Natural killer cell treated with Interleukin-12 subunit alpha and Interleukin-12 subunit beta and Interleukin-15 and Interleukin-18, amount 100 ng/mL, for 72 hours (primary cell): ENCODE measurements at places on chromosomes 7 and 10. TPM values are rescaled to one million over a fixed set of nuclear protein-coding genes. Genes with fewer than 3 reads are reported as not detected.

The TAS2R4 gene
- 0.69 TPM for total RNA-seq

The NODAL gene
- not detected for total RNA-seq

The CREB5 gene
- total RNA-seq: 0.62 TPM

The CYP2E1 gene
- total RNA-seq: 0.71 TPM

The RGS10 gene
- 26.1 TPM for total RNA-seq

The PIP gene
- total RNA-seq: not detected

The RABGEF1 gene
- 44.8 TPM for total RNA-seq

DNA sequence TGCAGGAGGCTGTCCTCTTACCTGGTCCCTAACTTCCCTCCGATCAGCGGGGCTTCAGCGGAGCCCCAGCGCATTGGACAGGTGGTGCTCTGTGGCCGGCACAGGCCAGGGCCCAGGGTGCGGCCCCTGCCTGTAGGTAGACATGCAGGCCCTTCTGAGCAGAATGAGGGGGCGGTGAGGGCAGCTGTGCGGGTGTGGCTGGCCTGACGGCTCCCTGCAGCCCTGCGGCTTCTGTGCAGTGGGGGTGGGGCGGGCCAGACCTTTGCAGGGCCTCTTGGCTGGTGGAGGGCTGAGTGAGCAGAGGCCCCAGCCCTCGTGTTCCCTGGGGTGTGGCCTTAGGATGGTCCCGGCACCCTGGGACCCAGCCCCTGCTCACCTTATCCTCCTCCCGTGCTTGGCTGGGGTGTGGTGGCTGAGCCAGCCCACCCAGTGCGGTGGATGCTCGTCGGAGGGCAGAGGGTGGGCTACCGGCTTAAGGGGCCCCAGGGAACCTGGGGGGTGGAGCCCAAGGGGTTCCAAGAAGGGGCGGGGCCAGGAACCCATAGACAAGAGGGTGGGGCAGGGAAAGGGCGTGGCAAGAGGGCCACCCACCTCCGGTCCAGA, 175.2 kb upstream of the TNRC18 start:
- DNase-seq: no peak

DNA sequence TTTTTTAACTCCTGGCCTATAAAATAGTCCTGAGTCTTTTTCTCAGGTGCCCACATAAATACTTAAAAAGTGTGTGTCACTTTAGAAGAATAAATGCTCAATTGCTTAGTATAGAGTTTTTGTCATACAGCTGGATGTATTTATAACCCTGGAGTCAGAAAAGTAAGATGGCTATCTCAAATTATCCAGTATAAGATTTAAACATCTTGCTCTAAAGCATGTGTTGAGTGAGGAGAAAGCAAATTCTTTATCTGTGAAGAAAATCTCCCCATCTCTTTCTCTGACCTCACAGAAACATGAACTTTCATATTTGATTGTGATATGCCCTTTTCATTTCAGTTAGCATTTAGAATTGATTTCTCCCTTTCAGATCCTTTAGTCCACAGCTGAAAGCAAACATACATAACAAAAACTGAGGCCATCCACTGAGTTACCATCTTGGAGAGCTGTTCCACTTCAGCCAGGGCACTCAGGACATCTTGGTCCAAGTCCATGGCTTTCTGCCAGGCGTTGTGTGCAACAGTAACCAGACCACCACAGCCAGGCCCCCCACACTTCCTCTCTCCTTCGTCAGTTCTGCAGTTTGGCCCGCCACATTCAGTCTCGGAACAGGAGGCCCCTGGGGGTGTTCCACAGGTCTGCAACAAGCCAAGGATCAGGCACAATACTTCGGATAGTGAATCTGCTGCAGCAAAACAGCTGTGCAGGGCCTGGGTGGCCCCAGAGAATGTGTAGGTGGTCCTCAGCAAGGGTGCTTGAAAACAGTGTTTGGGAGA, 40.9 kb downstream of the DLD start:
- no peak for DNase-seq

DNA sequence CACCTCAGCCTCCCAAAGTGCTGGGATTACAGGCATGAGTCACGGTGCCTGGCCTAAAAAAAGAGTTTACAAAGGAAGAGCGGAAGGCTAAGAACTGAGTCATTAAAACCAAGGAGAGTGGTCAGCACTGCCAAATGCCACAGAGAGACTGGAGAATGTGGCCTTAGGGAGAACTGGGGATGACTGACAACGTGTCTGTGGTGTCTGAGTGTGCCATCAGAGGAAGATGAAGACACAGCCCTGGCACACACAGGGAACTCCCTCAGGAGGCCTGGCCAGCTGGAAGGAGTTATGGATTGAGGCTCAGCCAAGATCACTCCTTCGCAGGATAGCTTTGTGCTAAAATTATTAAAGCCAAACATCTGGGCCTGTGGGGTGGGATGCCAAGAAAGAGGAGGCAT, 3.9 kb upstream of the INA start:
- no peak for DNase-seq

- no peak for DNase-seq
Measured at GRCh38 chr10:24415455-24416125, 206.7 kb downstream of the KIAA1217 start.

GRCh38 chr7:29895559-29895958, 89.3 kb downstream of the WIPF3 start:
- DNase-seq: no peak

DNA sequence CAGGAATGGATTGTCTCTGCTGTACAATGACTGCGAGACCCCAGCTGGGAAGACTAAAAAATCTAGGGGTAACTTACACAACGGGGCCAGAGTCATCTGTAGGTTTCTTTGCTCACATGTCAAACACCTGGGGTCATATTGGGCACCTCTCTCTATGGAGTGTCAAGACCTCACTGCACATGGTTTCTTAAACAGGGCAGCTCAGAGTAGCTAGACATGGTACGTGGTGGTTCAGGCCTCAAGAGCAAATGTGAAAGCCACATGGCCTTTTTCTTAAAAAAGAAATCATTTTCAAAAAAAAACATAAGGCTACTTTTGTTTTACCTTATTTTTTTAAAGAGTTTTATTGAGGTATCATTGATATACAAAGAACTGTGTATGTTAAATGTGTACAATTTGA, 162.2 kb upstream of the ITGB1 start:
- no peak for DNase-seq

DNA sequence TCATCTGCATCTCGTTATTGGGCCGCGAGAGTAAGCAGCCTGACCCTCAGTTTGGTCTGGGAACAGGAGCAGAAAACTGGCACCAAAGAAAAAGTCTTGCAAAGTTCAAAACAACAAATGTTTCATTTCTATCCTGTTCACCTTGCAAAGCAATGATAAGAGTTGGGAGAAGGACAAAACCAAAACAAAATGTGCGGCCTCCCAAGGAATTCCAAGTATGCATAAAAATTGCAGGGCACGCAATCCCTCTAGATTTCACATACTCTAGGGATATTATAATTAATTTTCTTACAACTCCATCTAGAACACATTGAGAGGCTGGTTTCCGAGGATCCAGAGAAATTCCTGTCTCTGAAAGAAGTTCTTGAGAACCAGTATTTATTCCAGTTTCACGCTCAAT, 20.1 kb downstream of the CHUK start:
- DNase-seq: no peak

- DNase-seq: no peak
Measured at GRCh38 chr10:31602541-31603234, 283.7 kb downstream of the ZEB1 start.

DNA sequence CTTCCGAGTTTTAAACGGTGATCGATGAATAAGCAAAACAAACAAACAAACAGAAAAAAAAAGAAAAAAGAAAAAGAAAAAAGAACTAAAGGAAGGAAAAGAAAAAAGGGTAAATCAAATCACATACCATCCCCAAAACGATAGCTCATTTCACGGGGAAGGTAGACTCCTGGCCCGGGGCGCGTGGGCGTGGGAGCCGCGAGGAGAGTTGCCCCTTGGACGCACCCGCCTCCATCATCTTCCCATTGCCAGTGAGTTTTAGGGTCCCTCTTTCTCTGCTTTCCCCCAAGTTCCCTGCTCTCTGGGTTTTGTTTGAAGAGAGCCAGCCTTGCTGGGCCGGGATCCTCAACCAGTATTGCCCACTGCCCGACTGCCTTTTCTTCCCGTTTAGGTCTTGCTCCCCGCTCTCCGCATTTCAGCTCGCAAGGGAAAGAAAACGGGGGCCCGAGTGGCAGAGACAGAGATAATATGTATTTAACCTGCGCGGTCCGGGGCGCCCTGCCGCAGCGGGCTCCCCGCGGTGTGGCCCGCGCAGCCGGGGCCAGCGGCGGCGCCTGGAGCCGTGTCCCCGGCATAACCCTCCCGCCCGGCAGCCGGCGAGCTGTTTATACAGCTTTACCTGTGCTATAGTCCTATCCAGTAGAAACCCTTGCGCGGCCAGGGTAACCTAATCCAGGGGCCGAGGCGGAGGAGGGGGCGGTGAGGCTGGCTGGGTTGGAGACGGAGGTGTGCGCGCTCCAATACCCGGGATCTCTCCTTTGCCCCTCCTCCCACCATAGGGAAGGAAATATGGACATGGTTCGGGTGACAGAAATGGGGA, 5.2 kb upstream of the GATA3 start:
- DNase-seq: no peak

- DNase-seq: no peak
Measured at GRCh38 chr7:26813432-26813831, 51.0 kb downstream of the SKAP2 start.

DNA sequence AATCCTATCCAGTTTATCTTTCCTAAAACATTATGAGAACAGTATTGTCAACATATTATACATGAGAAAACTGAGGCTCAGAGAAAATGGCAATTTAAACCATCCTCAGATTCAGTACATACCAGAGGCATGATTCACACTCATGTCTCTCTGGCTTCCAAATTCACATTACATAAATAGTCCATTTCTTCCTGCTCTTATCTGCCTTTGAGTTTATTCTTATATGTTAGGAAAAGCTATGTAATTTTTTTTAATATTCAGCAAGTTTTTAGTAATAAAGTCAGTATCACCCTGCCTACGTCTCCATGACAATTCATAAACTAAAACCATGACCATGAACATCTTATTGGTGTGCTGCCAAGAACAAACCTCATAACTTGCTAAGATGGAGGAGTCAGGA, 1260.2 kb upstream of the SORCS1 start:
- DNase-seq: no peak
